ENCODE measurements at places on chromosomes 3 and 15.

GRCh38 chr15:63067976-63068743, 25.6 kb downstream of the TPM1 start:
- DNase-seq = no peak

DNA sequence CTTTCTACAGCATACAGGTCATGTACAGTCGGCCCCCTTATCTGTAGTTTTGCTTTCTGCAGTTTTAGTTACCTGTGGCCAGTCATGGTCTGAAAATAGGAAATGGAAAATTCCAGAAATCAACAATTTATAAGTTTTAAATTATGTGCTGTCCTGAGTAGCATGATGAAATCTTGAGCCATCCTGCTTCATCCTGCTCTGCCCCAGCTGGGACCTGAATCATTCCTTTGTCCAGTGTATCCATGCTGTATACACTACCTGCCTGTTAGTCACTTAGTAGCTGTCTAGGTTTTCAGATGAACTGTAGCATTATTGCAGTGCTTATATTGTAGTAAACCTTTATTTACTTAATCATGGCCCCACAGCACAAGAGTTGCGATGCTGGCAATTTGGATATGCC, 44.8 kb downstream of the AP4E1 start:
- no peak for DNase-seq

GRCh38 chr3:61964566-61964965, 403.2 kb downstream of the PTPRG start:
- no peak for DNase-seq

DNA sequence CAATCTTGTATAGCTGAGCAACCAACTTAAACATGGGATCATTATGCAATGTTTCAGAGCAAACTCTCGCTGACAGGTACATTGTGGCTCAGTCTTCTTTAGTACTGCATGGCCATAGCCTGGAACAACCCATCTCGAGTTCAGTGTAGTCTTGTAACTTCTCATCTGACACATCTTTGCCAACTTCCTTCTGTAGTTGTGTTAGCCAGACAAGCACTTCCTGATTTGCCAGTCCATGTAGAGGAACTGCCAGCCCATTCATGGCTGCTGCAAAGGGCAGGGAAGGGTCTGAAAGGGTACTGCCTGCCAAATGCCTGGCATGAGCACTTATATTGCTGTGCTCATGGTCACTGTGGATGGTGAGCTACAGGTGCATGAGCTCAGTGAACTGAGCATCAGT, 49.2 kb upstream of the CCDC54 start:
- DNase-seq = no peak

- DNase-seq = no peak
These were observed 124.7 kb upstream of the SPATA12 start for GRCh38 chr3:56935811-56936210.

GRCh38 chr3:16599694-16600093, 5.5 kb downstream of the DAZL start:
- DNase-seq = no peak

DNA sequence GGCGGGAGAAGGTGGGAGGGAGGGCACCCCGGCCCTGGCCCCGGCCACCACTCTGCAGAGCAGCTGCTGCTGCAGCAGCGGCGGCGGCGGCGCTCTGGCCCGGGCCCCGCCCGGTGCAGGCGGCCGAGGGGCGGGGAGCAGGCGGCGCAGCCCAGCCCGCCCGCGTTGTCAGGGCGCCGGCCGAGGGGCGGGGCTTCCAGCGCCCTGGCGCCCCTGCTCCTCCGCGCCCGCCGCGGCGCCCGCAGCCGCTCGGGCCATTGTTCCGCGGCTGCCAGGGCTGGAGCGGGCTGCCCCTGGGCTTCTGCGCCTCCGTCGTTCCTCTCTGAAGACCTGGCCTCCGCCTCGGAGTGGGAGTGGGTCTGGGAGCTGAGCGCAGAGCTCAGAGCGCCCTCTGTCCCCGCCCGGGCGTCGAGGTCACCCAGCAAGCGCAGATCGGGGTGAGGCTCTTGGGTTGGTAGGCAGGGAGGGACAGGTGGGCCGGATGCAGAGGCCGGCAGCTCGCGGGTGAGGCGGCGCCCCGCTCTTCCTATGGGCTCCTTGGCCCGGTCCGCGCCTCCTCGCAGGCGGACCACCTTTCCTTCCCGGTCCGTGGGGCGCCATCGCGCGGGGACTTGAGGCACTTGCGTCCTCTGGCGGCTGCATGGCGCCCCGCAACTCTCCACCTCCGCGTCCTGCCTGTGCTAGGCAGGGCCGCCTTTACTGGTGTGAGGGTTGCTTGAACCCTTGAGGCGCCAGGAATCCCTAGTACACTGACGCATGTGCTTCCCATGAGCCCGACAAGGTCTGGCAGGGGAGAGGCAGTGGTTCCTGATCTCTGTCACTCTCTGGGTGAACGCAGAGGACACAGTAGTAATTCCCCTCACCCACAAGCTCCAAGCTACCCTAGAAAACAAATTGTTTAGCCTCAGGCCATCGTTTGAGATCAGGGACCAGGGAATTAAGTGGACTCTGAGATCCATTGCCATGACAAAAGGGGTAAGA, at the start of gene LPCAT4:
Gene LPCAT4 (minus strand): TSS at position 96 of the 981 bp plus-strand sequence. CDS start 96 bp downstream, outside the sequence.
- peak; percentile 99 for DNase-seq

DNA sequence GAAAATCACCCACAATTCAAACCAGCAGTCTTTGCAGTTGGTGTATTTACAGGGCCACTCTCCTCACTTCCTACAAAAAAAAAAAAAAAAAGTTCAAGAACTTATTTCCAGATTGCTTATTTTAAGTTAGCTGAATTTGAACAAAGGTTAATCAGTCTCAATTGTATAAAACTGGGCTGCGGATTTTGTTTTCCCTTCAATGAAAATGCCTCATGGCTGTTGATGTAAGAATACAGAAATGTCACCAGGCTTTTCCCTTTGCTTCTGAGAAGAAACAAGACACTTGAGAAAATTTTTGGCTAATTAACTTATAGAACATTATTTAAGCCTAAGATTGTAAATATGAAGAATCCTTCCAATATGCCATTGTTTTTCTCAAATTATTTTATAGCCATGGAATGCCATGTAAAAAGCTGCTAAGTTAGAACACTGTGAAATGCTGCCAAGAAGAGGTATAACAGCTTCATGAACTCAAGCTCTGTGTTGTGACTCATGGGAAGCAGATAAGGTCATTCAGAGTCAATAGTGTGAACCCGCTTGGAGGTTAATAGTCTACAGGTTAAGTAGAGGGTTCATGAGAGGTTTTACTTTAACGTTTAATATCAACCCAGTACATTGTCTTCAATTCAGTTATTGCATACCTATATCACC, 84.3 kb upstream of the ABI3BP start:
- DNase-seq = no peak

DNA sequence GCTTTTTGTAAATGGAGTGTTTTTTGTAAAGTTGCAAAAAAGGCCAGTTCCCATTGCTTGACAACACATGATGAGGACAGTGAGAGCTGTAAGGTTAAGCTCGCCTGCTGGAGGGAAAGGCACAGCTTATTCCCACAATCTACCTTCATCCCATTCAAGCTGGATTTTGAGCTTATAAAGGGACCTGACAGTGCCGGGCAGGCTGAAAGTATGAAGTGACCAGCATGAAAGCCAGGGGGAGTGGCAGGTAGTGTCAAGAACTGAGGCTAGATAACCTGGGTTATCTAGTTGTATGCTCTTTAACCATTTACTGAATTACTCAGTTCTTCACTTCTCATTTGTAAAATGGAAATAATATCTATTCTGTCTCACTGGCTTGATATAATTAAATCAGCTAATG, 52.3 kb upstream of the KPNA4 start:
- DNase-seq = no peak

DNA sequence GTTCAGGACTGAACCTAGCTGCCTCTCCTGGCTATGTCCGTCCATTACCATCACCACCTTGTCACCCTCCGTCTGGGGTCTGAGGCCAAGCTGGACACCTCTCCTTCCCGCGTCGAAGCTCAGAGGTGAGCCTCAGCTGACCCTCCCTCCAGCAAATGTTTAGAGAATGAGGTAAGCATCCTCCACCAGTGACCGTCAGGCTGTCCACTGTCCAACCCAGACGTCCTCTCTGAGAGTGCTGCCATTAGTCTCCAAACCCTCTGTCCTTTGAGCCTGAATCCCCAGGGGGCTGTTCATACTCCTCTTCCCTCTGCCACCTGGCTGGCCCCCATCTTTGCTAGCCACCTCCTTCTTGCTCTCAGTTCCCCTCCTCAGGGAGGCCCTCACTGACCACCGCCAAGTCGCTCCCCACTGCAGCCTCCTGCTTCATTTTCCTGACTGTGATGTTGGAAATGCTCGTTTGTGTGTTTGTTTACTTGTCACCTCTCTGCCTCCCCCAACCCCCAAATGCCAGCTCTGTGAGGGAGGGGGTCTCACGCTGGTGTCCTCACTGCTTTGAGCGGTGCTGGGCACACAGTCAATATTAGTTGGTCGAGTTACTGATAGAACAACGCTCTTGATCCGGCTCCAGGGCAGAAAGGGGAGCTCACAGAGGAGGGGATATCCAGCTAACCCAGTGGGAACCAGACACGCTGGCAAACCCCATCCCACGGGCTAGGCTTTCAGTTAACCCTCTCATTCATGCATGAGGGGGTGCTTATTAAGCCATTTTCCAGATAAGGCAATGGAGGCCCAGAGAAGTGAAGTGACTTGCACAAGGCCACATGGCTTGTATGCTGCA, 64.9 kb downstream of the IQSEC1 start:
- no peak for DNase-seq

DNA sequence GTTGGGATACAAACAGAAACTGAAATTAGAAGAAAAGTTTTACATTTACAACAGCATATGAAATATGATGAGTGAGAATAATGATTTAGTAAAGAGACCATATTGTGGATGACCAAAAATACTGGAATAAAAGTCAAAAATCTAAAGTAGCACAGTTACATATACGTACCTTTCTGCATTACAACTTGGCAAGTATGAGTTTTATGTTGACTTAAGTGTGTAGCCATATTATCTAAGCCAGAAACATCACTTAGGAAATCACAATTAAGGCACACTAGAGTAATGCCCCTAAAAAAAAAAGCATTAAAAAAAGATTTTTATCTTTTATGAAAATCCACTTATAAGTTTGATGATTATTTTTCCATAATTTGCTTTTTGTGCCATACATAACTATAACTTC, 79.1 kb downstream of the ZNF280D start:
- DNase-seq = no peak

GRCh38 chr3:70885636-70886035, 573.2 kb upstream of the MDFIC2 start:
- DNase-seq = no peak

DNA sequence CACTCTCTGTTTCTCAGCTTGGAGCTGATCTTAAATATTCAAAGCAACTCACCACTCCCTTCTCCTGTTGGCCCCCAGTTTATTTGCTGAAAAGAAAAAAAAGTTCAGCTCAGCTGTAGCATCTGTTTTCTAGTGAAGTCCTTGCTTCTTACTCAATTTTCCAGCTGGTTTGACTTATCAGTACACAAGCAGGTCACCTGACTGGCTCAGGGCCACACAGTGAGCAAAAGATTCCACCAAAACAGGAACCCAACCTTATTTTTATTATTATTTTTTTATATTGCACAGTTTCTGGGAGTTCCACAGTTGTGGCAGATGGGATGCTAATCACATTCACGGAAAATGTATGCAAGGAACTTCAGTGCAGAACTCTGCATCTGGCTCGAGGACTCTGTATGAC, 390.7 kb upstream of the RGMA start:
- no peak for DNase-seq

GRCh38 chr15:36590838-36591237, 11.4 kb downstream of the CDIN1 start:
- DNase-seq = no peak

GRCh38 chr3:184077881-184078280, 19.0 kb upstream of the HTR3E start:
- no peak for DNase-seq

DNA sequence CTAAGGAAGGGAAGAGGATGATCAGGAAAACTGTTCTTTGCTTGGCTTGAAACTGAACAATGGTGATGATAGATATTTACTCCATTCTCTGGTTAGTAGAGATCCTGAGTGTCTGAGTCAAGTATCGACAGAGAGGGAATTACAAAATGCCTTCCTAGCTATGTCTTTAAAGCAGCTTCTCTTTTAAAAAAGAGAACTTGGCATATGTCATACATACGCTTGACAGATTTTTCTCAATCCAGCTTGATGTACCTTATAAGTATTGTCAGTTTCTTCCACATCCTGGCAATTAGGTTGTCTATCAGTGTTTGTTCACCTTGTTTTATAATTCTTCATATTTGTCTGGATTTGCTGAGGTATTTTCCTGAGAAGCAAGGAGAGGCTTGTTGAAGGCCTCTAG, 5.0 kb upstream of the EPHB1 start:
- no peak for DNase-seq

- peak; percentile 80 for DNase-seq
These were observed 124.6 kb upstream of the SGO1 start for GRCh38 chr3:20310629-20311028.

DNA sequence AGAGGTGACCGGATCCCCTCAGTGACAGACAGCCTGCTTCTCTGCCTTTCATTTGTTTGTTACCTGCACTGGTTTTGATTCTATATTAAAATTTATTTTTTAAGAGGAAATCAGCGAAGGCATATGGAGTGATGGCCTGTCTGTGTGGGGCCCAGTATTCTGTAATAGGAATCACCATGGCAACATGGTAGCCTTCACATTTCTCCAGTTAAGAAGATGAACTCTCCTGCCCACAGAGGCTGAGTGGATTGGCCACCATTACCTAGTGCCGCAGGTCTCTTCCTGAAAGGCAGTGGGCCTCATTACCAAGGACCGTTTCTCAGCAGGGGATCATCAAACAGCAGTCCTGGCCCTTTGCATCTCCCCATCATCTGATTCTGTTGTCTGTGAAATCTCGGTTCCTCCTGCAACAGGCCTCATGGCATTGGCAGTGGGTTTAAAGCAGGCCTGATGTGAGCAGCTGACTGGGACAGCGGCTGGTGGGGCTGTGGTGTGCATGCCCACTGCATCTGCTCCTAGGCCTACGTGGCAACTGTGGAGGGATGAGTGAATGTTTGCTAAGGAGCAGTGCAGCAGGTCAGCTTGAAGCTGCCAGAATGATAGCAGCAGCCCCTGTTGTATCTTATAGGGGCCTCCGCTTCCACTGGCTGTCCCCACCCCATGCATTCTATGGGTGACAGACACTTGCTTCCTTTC, 114.5 kb downstream of the CHCHD6 start:
- DNase-seq = no peak

GRCh38 chr15:31256378-31257265, 70.0 kb upstream of the KLF13 start:
- no peak for DNase-seq

GRCh38 chr3:113844622-113845222, 6.1 kb downstream of the GRAMD1C start:
- DNase-seq = peak; percentile 45

DNA sequence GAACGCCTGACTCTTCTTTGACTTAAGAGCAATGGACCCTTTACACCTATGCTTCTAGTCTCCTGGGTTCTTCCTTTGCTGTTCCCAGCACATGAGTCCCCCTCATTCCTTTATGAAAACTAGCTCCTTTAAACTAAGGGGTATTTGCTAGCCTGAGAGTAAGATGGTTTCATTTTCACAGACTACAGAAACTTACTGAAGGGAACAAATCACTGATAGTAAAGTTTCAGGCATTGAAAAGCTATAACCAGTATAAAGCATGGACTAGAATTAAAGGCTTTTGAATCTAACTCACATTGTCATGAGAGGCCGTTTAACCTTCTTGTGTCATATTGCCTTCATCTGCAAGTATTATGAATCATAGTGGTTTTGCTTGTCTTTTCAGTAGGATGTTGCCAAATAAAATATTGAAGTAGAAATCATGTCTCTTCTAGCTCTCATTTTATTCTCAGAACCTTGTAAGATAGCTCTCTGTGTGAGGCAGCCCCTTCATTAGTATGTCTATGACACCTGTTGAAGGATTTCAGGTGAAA, 765.9 kb downstream of the NR2F2 start:
- DNase-seq = no peak

All from D341Med (cell line).